ENCODE measurements at places on chromosomes 16 and 17.

DNA sequence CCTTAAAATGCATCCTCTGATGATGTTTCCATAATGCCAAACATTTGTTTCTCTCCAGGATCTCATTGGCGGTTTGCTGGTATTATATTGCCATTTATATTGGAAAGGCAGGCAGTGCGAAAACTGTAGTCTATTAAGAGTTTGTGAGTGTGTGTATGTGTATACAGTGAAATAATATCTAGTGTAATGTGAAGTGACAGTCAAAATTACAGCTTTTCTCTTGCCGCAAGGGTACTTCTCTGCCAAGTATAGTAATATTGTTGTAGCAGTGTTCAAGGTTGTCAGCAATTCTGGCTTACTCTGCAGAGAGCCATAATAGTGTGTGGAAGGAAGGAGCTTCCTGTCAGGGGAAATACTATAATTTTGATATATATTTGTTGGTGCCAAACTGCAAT lies 178.6 kb downstream of the WWOX start:
- no peak for DNase-seq

DNA sequence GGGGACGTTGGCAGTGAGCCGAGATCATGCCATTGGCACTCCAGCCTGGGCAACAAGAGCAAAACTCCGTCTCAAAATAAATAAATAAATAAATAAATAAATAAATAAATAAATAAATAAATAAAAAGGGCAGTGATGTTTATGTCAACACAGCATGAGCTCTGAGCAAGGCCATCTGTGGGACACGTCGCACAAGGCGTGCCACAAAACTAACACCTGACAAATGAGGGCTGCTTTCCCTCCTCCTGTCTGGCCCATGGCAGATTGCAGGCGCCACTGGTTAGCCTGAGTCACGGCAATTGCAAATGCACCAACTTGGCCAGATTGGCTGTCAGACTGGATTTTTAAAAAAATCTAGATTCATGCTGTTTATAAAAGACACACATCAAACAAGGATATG lies 25.9 kb upstream of the SPNS3 start:
- DNase-seq = peak; percentile 5

DNA sequence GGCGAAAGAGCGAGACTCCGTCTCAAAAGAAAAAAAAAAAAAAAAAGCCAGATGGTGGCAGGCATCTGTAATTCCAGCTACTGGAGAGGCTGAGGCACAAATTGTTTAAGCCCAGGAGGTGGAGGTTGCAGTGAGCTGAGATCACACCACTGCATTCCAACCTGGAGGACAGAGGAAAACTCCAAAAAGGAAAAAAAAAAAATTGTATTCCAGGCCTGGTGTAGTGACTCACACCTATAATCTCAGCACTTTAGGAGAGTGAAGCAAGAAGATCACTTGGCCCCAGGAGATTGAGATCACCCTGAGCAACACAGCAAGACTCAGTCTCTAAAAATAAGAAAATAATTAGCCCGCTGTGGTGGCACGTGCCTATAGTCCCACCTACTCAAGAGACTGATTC lies 20.1 kb downstream of the HBQ1 start:
- DNase-seq = no peak

DNA sequence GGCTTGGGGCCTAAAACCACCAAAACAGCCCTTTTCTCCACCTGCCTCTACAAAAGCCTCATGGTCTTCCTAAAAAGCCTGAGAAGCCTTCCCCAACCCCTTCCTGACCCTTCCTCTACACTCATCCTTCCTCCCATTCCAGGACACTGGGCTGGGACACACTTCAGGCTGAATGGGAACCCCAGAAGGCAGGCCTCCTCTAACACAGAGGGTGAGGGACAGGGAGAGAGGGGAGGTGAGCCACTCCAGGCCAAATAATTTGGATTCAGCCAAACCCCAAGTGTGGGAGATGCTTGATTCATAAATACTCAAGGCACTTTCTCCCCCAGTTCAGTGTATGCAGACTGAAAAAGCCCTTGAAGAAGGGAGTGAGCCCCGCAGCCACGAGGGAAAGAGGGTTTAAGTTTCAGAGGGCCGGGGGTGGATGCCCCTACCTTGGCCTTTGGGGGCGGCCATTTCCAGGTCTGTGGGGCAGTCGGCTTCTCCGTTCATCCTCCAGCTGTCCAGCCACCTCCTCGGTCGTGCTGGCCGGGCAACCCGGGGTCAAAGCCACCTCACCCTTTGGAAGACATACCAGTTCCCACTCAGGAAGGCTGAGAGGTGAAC lies 1.6 kb downstream of the UBTF start:
- no peak for DNase-seq

DNA sequence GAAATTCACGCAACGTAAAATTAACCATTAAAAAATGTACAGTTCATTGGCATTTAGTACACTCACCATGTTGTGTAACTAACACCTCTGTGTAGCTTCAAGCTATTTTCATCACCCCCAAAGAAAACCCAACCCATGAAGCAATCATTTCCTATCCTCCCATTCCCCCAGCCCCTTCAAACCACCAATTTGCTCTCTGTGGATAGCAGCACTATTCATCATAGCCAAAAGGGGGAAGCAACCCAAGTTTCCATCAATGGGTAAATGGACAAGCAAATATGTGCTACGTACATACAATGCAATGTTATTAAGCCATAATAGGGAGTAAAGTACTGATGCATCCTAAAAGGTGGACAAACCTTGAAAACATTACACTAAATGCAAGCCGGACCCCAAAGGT lies 10.9 kb upstream of the KRT222 start:
- no peak for DNase-seq

GRCh38 chr17:31842195-31843069 lies 16.6 kb downstream of the COPRS start:
- peak; percentile 73 for DNase-seq

DNA sequence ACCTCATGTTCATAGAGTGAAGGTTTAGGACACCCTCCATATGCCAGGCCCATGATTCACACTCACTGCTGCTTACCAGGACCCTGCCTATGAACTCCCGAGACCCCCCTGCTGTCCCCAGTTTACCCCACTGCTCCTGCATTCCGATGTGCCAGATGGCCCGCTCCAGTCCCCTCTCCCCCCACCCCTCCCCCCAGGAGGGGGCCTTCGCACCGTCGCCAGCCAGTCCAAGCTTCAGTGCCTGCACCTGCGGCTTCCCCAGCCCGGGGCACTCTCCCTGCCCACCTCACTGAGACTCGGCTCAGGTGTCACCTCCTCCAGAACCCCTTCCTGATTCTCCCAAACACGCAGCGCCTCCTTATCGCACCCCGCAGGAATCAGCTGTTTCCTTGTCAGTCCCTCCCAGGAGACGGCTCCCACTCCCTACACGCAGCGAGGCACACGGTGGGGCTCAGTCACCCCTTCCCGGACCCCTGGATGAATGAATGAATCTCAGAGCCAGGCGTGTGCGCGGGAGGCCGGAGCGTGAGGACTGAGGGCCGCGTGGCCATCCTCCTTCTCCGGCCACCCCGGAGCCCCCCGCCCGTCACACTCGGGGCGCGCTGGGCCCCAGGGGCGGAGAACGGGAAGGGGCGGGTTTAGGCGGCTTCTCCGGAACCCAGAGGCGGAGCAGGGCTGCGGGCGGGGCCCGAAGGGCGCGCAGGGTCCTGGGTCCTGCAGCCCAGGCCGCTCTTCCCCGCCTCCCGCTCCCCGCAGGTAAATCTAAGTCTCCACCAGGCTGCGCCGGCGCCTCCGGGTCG lies 1.6 kb downstream of the MYO1C start:
- no peak for DNase-seq

GRCh38 chr16:17397499-17397891 lies 73.3 kb downstream of the XYLT1 start:
- peak; percentile 32 for DNase-seq

GRCh38 chr17:13140750-13141149 lies 122.9 kb upstream of the ELAC2 start:
- no peak for DNase-seq

DNA sequence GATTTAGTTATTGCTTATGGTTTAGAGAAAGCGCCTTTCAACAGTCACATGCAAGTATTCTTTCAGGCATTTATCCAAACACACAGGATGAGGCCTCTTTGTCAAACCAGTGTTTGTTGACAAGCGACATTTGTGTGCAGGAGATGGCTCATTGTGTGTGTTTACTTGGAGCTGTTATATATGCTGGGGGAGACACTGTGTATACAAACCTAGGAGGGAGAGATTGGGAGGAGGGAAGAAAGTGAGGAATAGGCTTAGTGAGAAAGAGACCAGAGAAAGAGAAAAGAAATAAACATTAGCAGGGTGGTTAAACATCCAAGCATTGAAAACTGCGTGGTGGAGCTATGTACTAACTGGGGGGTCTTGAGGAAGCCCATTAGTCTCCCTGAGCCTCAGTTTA lies 437.6 kb downstream of the MAF start:
- no peak for DNase-seq

DNA sequence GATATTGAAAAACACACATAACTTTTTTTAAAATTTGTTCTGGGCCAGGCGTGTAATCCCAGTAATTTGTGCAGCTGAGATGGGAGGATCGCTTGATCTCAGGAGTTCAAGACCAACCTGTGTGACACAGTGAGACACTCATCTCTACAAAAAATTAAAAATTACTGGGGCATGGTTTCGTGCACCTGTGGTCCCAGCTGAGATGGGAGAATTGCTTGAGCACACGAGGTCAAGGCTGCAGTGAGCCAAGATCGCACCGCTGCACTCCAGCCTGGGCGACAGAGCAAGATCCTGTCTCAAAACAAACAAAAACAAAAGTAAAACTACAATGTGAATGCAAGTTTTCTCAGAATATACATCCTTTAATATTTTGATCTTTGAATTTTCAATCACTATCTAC lies 15.1 kb downstream of the C16orf54 start:
- DNase-seq = no peak

DNA sequence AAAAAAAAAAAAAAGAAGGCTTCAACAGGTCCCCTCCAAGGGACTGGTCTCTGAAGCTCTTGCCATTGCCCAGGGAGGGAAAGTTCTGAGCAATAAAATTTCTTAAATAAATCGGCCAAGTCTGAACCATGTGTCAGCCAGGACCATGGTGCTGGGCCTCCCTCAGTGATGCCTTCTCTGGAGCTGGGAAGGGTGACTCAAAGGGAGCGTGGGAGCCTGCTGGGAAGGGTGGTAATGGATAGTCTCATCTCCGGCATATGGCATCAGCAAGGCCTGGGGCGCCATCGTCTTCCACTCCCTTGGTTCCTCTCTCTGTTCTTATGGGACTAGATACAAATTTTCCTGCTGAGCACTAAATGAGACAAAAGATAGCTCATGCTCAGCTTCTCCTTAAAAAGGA lies 2.3 kb downstream of the VKORC1 start:
- no peak for DNase-seq

DNA sequence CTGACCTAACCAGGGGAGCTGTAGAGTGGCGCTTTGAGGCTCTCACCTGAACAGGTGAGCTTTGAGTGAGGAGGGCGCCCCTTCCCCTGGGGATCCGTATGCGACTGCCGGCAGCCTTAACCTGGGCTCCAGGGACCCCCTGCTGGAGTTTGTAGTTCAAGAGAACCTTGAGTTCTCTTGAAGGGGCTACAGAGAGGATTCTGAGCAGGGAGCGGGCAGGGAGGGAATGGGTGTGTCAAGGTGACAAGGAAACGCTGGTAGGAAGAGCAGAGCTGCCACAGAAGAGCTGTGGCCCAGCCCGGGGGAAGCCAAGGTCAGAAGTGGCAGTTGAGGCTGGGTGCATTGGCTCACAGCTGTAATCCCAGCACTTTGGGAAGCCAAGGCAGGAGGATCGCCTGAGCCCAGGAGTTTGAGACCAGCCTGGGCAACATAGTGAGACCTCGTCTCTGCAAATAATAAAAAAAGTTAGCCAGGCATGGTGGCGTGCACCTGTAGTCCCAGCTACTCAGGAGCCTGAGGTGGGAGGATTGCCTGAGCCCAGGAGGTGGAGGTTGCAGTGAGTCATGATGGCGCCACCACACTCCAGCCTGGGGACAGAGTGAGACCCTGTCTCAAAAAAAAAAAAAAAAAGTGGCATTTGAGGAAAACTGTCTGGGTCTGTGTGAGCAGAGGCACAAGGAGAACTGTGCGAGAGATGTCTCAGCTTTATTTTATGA lies 1.2 kb downstream of the LLGL2 start:
- no peak for DNase-seq

DNA sequence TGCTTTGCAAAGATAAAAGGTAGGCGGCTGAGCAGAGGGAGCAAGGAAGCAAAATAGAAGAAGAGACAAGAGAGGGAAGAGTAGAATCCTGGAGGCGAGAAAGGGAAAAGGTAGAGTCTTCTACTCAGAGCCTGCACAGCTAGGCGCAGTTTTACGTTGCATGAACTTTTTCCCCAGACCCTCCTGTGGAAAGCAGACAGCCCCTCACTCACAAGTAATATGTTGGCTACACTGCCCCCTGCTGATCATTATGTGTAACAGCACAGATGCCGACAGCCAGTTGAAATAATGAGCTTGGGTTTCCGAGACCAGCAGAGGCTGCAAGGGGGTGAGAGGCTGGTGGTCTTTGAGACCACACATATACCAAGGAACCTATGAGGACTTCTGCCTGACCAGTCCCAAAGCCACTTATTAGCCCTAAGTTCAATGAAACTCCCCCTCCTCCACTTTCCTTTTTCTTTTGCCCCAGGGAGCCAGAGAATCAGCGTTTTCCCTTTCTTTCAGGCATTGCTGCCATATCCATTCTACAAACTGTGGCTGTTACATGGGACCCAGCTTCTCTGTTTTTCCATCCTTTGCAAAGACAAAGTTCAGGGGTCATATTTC lies 22.5 kb upstream of the CMTR2 start:
- DNase-seq = no peak

GRCh38 chr17:66682283-66682682 lies 152.6 kb upstream of the CACNG5 start:
- no peak for DNase-seq

DNA sequence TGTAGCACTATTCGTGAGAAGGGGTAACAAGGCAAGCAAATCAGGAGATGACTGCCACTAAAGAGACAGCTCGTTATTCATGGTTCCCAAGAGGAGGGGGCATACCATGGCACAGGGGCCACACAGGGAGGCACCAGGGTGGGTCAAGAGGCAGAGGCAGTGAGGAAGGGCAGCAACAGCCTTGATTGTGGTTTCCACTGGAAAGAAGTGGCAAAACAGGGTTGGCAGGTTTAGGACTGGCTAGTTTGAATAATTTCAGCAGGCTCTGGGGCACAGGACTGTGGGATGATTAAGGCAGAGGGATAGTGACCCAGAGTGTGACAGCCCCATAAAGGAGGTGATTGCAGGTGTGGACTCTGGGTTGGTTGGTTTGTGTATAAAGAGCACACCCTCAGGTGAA lies 188.9 kb downstream of the CBLN1 start:
- no peak for DNase-seq

GRCh38 chr16:66309215-66309807 lies 57.2 kb upstream of the CDH5 start:
- no peak for DNase-seq
